ENCODE measurements at places on chromosomes 7 and 10.

GRCh38 chr7:32047801-32048200, 22.4 kb downstream of the PDE1C start:
- DNase-seq = no peak

GRCh38 chr7:157793087-157793353, 456.2 kb downstream of the DNAJB6 start:
- no peak for DNase-seq

- DNase-seq = no peak
These were observed 27.4 kb downstream of the ASZ1 start for GRCh38 chr7:117399820-117400422.

DNA sequence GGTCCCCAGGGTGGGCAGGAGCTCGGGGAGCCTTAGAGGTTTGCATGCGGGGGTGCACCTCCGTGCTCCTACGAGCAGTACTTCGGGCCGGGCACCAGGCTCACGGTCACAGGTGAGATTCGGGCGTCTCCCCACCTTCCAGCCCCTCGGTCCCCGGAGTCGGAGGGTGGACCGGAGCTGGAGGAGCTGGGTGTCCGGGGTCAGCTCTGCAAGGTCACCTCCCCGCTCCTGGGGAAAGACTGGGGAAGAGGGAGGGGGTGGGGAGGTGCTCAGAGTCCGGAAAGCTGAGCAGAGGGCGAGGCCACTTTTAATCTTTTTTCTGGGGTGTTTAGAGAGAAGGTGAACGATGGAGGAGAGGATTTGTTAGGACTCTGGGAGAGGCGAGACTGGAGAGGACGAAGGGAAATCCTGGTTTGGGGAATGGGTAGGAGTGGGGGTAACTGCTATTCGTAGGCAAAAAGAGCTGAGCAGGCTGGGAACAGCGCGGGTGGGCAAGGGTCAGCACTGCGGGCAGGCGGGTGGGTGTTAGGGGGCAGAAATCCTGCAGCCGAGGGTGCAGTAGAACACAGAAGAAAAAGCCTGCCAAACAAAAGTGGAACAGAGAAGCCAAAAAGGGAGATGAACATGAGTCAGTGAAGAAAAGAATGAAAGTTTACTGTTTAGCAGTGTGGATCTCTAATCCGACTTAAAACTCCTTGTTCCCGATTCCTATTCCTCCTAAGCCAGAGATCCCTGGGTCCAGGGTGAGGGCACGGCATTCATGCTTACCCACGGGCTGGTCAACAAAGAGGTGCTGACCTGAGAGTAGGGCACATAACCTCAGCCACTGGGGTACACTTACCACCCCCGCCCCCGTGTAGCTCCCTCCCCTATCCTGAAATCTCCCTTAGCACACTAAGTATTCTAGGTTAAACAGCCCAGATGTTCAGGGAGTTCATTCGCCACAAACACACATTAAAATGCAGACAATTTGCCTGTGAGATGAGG, 26.9 kb downstream of the PRSS2 start:
- DNase-seq = no peak

GRCh38 chr7:12431886-12432556, 28.4 kb upstream of the VWDE start:
- no peak for DNase-seq

GRCh38 chr10:122173766-122174435, 97.2 kb upstream of the BTBD16 start:
- no peak for DNase-seq

- no peak for DNase-seq
These were observed 110.6 kb downstream of the AUTS2 start for GRCh38 chr7:69708857-69709256.

GRCh38 chr7:74083928-74084721, 521 bp downstream of the LIMK1 start:
- no peak for DNase-seq

DNA sequence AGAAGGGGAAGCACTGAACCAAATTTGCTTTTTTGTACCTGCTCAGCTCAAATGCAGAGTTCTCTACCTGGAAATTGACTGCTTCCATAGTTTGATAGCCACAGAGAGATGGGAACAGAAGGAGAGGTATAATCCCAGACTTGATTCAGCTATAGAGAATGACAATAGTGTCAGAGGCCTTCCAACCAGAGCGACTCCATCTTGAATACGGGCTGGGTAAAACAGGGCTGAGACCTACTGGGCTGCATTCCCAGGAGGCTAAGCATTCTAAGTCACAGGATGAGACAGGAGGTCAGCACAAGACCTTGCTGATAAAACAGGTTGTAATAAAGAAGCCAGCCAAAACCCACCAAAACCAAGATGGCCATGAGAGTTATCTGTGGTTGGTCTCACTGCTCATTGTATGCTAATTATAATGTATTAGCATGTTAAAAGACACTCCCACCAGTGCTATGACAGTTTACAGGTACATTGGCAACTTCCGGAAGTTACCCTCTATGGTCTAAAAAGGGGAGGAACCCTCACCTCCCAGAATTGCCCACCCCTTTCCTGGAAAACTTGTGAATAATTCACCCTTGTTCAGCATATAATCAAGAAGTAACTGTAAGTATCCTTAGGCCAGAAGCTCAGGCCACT, 42.7 kb upstream of the ATRNL1 start:
- no peak for DNase-seq

- DNase-seq = no peak
These were observed 473.7 kb downstream of the TYW1 start for GRCh38 chr7:67470256-67470751.

DNA sequence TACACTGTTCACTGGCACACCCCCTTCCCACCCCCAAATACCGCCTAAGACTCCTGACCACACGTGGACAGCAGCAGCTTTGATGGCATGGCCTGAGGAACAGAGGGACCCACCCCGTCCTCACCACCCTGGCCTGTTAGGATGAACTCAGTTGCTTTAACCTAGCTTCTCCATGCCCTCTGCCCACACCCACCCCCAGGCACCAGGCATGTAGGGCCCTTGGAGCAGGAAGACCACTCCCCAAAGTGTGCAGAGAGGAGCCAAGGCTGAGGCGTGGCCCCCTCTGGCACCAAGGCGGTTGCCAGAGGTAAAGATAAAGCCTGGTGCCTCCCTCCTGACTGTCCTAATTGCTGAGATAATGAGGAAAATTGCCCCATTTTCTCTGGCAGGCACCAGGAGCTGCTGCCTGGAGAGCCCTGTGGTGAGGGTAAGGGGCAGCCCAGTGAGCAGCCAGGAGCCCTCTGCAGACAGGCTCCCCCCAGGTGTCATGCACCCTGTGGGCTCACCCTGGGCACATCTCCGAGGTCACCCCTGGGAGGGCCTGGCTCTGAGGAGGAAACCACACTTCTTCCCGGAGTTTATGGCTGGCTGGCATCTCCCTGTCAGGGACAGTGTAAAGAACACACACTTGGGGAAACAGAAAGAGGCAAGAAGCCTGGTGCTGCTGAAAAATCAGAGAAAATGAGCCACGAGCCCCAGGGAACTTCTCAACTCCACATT, 47.7 kb downstream of the LRRC20 start:
- DNase-seq = no peak

- DNase-seq = no peak
These were observed 43.7 kb downstream of the RNF32 start for GRCh38 chr7:156684251-156684650.

GRCh38 chr7:152142976-152143595, 117.6 kb downstream of the GALNT11 start:
- no peak for DNase-seq

DNA sequence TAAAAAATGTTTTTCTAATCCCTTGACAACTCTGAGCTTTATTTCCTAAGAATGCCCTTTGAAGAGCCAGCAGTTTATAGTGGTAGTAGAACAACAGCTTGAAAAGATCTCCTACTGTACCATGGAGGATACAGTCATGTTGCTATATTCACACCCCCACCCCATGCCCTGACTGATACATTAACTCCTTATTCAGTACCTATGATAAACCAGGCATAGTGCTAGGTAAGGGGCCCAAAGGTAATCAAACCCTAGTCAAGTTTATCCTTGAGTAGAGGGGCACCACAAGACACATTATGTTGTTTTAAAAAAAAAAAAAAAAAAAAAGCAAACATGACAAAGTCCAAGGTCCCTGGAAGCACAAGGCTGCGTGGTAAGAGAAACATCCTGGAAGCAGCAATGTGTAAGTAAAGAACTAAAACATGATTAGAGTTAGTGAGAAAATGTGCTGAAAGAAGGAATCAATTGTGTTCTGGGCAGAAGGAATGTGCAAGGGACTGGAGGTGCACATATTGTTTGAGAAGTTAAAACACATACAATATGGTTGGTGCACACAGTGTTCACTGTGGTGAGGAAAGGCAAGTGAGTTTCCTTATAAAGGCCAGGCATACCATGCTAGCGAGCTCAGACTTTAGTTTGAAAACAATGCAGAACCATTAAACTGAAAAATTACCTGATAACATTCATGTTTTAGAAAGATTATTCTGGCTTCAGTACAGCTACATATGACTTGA, 51.2 kb downstream of the PDE1C start:
- no peak for DNase-seq

GRCh38 chr7:84194484-84195271, at the start of gene SEMA3A:
TSS of gene SEMA3A (minus strand) at chr7:84194789. CDS start at chr7:84194586, 203 bp downstream.
- no peak for DNase-seq

GRCh38 chr10:77428691-77429395, 208.8 kb downstream of the KCNMA1 start:
- DNase-seq = no peak

- no peak for DNase-seq
These were observed 26.4 kb downstream of the MET start for GRCh38 chr7:116698396-116698795.

GRCh38 chr10:102872163-102872562, 2.9 kb downstream of the AS3MT start:
- no peak for DNase-seq

GRCh38 chr7:82430500-82431465, 12.8 kb downstream of the CACNA2D1 start:
- DNase-seq = no peak

DNA sequence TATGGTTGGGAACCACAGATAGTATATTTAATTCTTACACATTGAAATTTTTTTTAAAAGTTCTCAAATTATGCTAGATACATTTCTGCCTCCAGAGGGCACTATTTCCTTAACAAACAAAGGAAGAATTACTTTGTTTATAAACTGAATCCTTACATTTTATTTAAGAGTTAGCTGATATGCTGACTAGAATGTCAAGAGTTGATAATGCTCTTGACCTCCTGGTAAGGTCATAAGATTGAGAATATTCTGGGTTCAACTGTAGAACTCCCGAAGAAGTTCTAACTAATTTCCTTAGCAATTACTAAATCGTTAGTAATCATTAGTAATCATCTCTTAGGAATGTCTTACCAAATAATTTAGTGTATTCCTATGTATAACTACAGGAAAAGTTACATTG, 95.3 kb upstream of the CYP26C1 start:
- DNase-seq = no peak

DNA sequence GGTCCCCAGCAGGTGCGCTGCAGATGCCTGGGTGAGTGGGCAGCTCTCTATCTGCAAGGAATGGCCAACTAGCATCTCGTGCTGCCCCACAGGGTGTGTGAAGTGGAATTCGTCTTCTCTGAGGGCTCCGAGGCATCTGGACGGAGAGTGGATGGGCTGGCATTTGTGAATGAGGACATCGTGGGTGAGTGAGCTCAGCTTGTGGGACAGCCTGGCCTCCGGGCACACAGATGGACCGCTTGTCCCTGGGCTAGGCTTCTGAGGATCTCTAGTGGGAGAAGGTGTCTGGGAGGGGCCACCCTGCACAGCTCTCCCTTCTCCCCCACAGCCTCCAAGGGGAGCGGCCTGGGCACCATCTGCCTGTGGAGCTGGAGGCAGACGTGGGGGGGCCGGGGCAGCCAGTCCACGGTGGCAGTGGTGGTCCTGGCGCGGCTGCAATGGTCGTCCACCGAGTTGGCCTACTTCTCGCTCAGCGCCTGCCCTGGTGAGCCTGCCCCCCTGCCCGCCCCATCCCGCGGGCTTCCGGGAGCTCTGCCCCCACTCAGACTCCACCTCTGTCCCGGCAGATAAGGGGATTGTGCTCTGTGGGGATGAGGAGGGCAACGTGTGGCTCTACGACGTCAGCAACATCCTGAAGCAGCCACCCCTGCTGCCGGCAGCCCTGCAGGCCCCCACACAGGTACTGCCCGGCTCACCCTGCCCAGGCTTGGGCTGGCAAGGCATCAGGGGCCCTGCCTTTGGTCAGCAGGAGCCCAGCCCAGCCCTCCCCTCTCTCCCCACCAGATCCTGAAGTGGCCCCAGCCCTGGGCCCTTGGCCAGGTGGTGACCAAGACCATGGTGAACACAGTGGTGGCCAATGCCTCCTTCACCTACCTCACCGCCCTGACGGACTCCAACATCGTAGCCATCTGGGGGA, 6.3 kb downstream of the POLR2J start:
- no peak for DNase-seq

DNA sequence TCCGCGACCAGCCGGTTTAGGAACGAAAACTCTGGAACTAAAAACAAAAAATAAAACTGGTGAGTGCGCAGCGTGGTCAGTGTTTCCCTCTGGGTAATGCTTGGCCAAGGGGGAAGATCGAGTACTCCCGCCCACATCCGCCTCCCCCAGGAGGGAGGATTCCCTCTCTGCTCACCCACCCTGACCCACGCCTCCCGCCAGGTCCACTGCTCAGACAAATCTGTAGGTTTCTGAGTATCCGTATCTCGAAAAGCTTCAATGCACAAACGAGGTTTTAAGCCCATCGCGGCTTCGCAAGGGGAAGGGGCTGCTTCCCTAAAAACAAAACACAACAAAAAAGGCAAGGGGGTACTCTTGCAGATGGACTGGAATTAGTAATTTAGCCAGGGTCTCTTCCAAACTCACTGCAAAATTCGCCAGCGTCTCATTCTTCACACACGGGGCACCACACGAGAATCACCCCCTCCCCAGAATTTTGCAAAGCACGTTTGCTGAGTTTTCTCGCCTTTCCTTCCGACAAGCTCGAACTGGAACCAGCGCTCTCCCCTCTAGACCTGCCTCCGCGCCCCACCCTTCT, 75.2 kb downstream of the INSIG1 start:
- no peak for DNase-seq

- DNase-seq = no peak
These were observed 38.6 kb downstream of the RAPGEF5 start for GRCh38 chr7:22318376-22318775.

GRCh38 chr7:50308203-50308531, 3.7 kb downstream of the IKZF1 start:
- DNase-seq = no peak

DNA sequence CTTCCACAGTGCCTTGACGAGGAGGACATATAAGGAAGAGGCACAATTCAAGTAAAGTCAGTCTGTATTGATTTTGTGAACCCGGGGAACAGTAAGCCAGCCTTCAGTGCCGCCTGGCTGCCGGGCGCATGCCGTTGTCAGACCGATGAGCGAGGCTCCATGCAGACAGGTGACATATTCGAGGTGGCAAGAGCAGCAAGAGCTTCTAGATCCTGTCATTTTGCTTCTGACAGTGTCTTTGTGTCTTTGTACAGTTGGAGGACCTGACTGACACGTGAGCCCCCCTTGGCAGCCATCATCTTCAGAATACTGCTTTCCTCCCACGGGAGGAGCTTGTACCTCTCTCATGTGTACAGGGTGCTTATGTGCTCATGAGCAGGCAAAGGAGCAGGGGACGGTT, 387.5 kb upstream of the GALNT17 start:
- DNase-seq = no peak

GRCh38 chr10:129417870-129418269, 49.2 kb upstream of the MGMT start:
- no peak for DNase-seq

Data from effector memory CD8-positive, alpha-beta T cell (primary cell).